Activated CD4-positive, CD25-positive, alpha-beta regulatory T cell (primary cell): ENCODE measurements at places on chromosomes 7 and 10.
A peak's percentile ranks its signal among the peaks of the same experiment; 100 is the strongest.

DNA sequence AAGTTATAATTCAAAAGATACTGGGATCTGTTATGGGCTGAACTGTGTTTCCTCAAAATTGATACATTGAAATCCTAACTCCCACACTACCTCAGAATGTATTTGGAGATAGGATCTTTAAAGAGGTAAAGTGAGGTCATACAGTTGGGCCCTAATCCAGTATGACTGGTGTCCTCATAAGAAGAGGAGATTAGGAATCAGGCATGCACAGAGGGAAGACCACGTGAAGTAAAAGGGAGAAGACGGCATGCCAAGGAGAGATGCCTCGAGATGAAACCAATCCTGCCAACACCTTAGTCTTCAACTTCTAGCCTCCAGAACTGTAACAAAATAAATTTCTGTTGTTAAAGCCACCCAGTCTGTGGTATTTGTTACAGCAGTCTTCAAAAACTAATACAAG, 5.9 kb upstream of the CFAP69 start:
- no peak for DNase-seq

GRCh38 chr7:157138424-157139110, at the start of gene UBE3C:
TSS of gene UBE3C (plus strand) at chr7:157138926. CDS start at chr7:157139273, 347 bp downstream.
- DNase-seq = peak; percentile 83

DNA sequence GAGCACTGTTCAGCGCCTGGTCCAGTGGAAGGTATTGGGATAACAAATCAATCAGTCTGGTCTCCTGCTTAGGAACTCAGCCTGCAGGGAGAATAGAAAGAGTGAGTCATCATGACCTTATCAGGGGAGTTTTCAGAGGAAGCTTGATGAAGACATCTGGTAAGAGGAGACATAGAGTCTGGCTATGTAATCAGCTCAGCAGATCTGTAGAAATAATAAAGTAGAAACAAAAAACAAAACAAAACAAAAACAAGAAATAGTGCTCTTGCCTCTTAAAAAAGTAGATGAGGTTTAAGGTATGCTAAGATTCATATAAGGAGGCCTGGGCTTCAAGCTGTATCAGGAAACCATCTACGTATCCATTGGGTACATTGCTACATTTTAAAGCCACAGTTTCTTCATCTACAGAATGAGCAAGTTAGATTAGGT, 14.4 kb downstream of the TAS2R41 start:
- DNase-seq = no peak

GRCh38 chr10:97821308-97822038, 28.2 kb upstream of the GOLGA7B start:
- no peak for DNase-seq

- no peak for DNase-seq
Observed at GRCh38 chr7:71996141-71996540, 416.0 kb downstream of the CALN1 start.

DNA sequence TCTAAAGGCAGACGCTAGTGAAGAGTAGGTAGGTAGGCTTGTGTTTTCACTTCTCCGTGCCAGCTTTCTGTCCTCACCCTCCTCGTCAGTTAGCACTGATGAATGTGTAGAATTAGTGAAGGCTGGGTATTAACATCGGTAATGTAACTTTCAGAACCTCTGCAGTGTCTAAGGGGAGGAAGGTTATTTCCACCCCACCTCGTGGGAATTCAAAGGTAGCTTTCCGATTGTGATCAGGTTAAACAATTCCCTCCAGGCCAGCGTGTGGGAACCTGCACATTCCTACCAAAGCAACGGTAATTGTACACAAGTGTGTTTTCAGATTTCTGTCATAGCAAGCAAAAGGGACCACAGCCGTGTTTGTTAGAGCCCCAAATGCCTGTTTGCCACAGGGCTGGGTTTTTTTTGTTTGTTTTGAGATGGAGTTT, 405.0 kb upstream of the GALNT17 start:
- DNase-seq = no peak

DNA sequence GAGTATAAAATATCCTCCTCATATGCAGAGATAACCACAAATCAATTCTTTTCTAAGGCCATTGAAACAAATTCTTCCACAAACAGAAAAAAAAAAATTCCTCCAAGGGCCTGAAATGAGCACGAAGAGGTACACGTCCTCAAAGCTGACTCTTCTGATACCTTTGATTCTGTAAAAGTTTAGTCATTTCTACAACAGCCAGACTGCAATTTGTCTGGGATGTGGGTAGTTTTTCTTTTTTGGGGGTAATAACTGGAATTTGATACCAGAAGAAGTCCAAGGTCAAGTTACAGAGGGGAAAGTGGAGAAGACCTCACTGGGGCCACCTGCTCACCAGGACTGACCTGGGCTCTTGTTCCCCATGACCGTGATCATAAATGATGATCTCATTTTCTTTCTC, 121.8 kb downstream of the AOAH start:
- no peak for DNase-seq

GRCh38 chr7:27203365-27203953, 3.6 kb upstream of the HOXA13 start:
- DNase-seq = no peak

GRCh38 chr7:156458011-156458410, 182.6 kb upstream of the RNF32 start:
- no peak for DNase-seq

GRCh38 chr7:93984024-93984423, 20.1 kb downstream of the BET1 start:
- no peak for DNase-seq

DNA sequence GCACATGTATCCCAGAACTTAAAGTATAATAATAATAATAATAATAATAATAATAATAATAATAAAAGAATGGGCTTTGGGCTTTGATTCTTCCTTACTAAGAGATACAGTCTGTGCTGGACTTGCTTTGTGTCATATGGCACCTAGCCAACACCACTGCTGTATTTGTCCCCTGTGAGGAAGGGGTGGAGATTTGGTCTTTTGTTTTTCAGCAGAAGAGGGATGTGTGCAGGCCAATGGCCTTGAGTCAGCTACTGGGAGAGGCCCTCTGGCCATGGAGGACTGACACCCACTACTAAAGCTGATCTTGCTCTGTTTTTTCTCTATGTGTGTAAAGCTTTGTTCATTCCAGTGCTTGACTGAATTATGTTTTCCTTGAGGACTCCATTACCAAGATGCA, 573.0 kb upstream of the PCDH15 start:
- DNase-seq = no peak

- no peak for DNase-seq
Observed at GRCh38 chr10:5317547-5318107, 47.1 kb upstream of the UCN3 start.

GRCh38 chr10:122050811-122051210, 61.8 kb downstream of the TACC2 start:
- DNase-seq = no peak

GRCh38 chr10:98676895-98677294, 230.2 kb upstream of the HPS1 start:
- no peak for DNase-seq

GRCh38 chr7:4216016-4216415, 466.1 kb upstream of the FOXK1 start:
- DNase-seq = no peak

DNA sequence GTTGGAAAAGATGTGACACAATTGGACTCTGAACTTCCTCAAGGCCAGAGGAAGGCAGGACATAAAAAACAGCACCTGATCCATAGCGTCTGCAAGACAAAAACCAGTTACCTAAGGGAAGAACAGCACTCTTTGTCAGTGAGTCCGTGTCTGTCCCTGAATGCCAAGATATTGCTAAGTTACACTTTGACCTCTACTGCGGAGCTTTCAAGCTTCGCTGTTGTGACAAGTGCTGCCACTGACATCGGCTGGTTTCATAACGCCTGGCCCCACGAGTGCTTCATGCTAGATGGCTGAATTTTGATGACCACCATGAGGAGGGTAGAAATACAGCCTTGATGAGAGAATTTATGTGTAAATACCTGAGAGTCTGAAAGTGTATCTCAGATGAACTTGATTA, 49.7 kb upstream of the JAZF1 start:
- DNase-seq = no peak

- no peak for DNase-seq
Observed at GRCh38 chr7:47669178-47669891, 87.4 kb upstream of the TNS3 start.

- DNase-seq = no peak
Observed at GRCh38 chr10:112952282-112953173, 2.5 kb downstream of the TCF7L2 start.

- no peak for DNase-seq
Observed at GRCh38 chr10:24096281-24096680, 112.7 kb upstream of the KIAA1217 start.

DNA sequence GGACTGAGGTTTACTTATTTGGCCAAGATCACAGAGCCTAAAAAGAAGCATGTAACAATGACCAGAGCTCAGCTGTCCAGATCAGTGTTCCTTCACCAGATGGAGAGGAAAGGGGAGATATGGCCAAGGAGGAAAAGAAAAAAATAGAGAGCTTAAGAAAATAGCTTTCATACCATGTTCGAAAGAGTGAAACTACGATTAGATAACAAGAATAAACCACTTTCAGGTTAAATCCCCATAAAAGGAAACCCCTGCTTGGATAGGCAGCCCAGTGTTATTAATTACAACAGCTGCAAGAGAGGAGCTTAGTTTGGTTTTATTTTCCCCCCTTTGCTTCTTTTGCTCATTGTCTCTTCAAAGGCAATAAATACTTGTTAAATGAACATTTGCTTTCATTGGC, 160.8 kb downstream of the ZNF438 start:
- no peak for DNase-seq

- DNase-seq = no peak
Observed at GRCh38 chr7:158019726-158020705, 567.6 kb downstream of the PTPRN2 start.

DNA sequence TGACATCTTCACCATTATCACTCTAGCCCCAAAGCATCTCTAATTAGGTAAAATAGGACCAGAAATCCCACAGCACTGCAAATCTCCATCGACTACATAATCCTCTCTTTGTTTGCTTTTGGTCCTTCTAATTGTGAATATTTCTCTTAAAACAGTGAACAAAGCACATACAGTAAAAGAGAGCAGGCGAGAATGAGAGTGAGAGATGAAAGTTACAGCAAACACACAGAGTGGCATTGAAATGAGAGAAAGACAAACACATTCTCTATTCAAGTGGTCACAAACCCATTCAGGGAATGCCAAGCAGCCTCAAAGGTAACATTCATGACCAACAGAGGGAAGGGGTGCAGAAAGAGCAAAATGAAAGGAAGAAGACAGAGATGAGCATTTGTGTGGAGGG, 109.8 kb upstream of the PTN start:
- DNase-seq = no peak

DNA sequence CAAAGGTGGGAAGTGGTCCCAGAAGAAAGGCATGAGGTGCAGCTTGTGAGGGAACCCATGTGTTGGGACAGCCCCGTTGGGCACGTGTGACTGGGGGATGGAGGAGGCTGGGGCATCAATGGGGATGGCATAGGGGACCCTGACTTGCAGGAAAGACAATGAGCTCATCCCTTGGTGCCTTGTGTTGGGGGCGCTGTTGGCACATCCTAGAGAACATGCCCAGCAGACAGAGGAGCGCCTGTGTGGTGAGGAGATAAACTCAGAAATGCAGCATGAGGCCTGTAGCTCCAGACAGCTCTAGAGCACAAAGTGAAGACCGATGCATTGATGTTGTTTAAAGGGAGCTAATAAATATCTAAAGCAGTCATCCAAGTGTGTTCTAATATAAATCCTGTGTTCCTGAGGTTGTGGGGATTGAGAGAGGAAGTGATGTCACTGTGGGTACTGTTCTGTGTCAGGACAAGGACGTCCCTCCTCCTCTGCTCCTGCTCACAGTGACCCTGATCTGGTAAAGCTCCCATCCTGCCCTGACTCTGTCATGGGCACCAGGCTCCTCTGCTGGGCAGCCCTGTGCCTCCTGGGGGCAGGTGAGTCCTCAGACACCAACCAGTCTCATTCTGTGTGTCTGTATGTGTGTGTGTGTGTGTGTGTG, 126.1 kb upstream of the PRSS58 start:
- DNase-seq = no peak

DNA sequence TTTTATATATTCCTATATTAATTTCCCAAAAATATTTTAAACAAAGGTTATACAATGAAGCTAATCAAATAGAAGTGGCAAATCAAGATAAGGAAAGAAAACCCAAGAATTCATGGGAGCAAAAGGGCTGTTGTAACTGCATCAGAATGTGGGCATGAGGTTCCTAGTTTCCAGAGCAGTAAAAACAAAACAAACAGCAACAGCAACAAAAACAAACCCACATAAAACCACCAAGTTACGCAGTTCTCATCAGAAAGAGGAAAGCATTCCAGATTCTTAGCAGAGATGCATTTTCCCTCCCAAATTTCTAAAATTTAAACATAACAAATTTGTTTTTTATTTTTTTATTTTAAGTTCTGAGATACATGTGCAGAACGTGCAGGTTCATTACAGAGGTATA, 34.8 kb upstream of the MSMB start:
- no peak for DNase-seq

DNA sequence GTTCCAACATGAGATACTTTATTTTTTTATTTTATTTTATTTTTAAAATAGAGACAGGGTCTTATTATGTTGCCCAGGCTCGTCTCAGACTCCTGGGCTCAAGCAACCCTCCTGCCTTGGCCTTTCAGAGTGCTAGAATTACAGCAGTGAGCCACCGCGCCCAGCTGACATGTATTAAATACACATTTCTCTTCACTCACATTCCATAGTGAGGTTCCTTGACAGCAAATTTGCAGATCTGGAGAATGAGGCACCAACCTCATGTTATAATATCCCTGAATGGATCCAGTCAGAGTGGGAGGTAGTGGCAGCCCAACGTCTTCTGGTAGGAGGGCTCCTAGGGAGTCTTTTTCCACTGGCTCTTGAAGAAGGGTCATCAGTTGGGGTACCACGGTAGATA, 46.1 kb downstream of the OGDH start:
- DNase-seq = no peak

DNA sequence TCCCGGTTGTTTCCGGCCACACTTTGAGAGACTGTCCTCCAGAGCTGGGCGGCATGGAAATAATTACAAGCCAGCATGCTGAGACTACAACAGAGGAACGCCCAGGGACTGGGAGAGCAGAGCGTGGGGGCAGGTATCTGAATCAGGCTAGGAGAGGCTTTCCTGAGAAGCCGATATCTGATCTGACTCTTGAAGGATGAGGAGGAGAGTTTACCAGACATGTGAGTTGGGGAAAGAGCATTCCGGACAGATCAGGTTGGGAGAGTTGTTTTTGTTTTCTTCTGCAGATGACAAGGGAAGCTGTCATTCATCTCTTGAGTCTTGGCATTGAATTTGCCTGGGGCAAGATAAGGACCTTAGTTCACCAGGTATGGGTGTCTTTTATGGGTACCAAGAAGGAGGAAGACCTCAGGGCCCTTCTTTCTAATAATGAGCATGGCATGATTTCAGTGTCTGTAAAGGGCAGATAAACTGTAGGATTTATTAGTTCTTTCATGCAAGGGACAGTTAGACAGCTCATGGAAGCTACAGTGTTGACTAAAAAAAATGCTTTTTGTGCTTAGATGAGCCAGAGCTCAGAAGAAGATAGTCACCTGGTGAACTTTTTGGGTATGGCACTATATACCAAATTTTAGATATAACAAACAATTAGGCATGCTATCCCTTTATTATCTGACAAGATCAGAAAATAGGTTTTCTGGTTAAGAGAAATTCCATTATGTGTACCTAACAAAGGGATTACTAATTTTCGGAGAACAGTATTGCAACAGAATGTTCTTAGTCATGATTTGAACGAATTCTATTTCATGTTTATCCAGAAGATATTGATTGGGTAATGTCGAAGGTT, 36.2 kb downstream of the WBP1L start:
- no peak for DNase-seq

- no peak for DNase-seq
Observed at GRCh38 chr10:26199841-26200240, 16.7 kb upstream of the GAD2 start.
